ENCODE measurements at places on chromosomes 5 and 9.

DNA sequence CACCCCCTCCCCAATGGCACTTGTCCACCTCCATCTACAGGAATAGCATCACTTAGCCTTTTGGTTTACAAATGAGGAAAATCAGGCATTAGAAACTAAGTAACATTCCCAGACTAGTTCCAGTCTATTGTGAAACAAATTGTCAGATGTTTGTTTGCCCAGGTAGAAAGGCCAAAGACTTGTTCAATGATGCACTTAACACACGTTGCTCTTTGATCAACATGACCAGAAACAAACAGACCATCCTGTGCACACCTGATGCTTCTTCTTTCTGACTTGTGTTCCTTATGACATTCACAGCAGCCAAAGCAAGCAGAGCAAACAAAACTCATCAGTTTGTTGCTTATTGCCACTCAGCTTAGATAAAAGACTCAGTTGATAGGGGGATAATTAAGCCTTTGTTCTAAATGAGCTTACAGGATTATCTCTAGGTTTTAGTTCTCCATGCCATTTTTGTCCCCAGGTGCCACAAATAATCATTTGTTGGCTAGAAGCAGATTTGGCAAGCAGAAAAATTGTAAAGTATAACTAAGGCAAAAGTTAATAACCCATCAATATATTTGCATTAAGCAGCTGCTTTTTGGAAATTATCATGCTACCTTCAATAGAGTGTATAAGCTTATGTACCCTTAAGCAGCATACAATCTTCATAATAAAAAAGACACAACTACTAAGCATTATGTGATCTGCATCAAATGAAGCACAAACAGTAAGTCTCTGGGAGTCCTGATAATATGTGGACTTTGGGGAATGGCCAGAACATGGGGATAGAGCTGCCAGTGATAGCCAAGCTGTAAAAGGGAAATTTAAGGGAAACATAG lies 26.3 kb upstream of the FST start:
- no peak for DNase-seq

GRCh38 chr5:132026516-132027008 lies 15.1 kb upstream of the ACSL6 start:
- DNase-seq = no peak

GRCh38 chr9:81394881-81395675 lies 294.3 kb downstream of the TLE1 start:
- peak; percentile 30 for DNase-seq

GRCh38 chr5:112636751-112637150 lies 100.9 kb upstream of the APC start:
- DNase-seq = no peak

- DNase-seq = peak; percentile 3
Observed at GRCh38 chr5:175059687-175060211, 335.4 kb downstream of the MSX2 start.

DNA sequence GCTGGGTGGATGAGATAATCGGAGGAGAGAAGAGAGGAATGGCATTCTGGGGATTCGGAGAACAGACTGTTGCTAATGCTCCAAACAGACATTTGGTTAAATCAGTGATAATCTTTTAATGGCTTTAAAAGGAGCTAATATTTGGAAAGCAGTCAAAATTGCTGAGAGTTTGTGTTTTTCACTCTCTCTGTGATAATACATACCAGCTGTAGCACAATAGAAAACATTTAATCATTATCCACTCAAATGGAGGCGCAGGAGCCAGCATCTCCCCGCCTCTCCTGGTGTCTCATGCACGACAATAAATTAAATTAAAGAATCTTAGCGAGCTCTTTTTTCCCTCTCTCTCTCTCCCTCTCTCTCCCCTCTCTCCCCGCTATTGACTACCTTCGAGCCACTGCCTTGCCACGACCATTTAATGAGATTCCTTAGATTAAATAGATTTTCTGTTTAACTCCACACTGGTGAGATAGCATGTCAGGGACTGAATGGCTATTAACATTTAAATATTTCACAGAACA lies 268.6 kb upstream of the MVB12B start:
- DNase-seq = no peak

- peak; percentile 65 for DNase-seq
Observed at GRCh38 chr5:123753937-123754891, 242.2 kb downstream of the CSNK1G3 start.

DNA sequence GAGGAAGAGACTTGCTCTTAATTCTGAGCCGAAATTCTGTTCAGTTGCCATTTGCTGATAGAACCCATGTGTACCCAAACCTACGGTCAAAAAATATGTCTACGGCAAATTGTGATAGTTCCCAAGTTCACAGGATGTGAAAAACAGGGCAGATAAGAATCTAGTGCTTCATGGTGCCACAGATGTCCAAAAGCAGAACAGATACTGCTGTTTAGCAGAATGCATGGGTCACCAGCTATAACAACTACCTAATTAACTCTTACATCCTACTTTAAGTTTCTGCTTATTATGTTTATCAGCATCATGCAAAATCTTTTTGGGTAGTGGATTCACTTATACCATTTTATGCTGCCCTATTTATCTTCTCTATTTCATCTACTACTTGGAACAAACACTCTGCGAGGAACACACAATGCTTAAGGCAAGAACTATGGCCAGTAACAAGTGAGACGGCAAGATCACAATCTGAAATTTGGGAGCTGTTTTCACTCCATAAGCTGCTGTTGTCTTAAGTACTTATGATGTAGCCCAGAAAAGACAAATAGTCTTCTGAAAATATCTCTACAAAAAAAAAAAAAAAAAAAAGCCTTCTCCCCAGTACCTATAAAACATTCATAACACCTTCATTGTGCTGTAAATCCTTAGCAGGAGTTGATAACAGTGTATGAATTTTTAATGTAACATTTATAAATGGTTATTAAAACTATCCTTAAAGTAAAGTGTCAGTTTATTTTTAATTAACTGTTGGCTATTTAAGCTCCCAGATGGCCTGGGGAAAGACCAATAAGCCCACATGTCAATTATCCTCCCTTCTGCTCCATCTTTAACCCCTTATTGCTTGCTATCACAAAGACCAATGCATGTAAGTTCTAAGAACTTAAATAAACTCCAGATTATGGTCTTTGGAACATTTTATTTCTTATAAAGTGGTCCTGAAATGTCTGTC lies 232.3 kb downstream of the TLR4 start:
- DNase-seq = no peak

GRCh38 chr9:90921104-90921503 lies 119.5 kb downstream of the SYK start:
- DNase-seq = no peak

GRCh38 chr9:134698587-134699342 lies 57.2 kb downstream of the COL5A1 start:
- peak; percentile 68 for DNase-seq

- no peak for DNase-seq
Observed at GRCh38 chr5:143886651-143887638, 75.0 kb downstream of the HMHB1 start.

DNA sequence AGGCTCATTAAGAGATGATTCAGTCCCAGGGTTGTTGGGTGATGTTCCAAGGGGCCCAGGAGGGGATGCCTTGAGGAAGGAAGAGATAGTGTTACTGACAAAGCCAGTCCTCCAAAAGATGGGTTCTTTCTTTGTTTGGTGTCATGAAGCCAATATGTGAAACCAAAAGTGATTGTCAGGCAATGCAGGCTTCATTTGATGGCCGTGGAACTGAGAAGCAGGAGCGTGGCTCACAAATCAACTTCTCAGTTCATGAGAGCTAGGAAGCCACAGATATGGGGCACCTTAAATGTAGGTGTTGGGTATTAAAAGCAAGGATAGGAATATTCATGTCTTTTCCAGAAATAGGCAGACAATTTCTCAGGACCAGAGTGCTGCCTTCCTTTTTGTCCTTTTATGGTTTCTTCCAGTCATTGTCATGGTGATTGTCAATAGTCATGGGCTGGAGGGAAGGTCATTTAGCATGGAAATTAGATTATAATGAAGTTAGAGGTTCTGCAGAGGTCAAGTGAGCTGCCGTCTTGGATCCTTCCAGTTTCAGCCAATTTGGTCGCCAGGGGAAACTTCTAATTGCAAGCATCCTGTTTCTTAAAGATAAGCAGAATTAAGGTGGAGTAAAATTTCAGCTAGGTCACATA lies 393.0 kb downstream of the NTRK2 start:
- no peak for DNase-seq

DNA sequence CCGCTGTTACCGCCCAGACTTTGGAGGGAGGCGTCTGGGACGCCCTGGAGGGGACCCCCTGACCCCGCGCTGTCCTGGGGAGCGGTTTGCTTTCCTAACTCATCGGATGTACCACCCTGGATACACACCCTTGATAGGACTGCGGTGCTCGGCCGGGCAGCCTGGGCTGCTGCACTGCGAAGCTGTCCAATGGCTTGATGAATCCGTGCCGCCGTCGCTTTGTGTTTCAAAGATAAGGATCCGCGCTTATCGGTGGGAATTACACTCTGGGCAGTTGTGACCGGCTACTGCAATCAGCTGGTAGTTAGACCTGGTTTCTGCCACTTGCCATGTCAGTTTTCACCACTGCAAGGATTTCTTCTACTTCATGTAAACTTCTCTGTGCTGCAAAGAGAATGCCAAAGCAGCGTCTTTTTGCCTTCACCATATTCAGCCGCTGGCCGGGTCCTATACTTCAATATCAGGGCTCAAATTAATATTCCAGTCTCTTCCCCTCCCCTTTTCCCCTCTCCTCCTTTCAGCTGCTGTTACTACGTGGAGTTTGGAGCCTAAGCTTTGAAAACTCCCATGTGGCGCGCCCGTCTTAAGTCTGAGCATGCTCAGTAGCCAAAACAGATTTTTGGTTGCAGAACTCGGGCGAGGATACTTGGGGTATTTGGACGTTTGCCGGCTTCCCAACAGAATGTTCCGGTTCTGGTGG lies 727 bp downstream of the SMAD5 start:
- peak; percentile 69 for DNase-seq

DNA sequence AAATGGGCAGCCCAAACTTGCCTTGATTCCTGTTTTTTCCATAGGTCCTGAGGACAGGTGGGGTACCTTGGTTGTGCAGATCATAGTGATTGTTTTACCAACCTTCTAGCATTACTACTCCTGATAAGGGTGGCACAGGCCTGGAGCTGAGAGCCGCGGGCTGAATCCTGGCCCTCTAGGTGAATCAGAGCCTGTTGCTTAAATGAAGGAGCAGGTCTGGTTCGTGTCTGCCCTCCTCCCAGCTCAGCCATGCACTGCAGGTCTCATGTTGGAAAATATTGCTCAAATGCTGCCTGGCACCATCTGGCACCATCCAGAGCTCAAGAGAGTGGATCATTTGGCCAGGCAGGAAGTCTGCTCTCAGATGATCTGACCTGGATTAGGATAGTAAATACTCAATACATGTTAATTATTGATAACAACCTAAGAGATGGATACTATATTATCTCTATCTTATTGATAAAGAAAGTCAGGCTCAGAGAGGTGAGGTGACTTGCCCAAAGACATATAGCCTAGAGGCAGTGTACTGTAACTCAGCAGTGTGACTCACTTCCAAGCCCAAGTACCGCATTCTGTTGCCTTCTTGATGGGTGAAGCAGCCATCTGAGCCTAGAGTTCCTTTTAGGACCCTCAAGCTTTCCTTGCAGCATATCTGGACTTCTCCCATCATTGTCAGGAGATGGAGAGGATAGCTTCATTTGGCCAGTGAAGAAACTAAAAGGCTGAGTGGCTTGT lies 104.3 kb upstream of the PITX1 start:
- no peak for DNase-seq

DNA sequence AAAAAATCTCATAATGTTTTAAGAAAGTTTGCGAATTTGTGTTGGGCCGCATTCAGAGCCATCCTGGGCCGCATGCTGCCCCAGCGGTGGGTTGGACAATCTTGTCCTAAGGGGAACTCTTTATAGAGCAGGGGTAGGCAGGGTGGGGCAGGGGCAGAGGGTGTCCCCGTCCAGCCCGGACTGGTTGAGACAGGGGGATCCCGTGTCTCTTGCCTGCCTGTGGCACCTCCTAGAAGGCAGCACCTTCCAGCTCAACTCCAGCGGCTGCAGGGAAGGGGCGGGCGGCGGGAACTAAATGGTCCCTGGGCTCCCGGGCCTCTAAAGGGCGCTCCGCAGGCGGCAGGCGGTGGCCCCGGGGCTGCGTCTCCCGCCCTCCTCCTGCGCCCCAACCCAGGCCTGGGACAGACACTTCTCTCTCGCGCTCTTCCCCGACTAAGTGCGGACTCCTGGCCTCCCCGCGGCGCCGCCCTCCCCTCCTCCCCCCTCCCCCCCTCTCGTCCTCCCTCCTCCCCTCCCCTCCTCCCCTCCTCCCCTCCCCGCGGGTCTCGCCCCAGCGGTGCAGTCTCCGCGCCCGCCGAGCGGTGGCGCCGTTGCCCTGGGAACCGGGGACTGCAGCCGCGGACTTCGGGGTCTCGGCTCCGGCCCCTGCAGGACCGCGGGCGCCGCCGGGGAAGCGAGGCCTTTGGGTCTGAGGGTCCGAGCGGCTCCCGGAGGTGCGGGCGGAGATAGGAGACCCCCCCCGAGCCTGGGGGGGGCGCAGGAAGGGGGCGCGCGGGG lies 132.6 kb downstream of the MRPL36 start:
- peak; percentile 52 for DNase-seq

DNA sequence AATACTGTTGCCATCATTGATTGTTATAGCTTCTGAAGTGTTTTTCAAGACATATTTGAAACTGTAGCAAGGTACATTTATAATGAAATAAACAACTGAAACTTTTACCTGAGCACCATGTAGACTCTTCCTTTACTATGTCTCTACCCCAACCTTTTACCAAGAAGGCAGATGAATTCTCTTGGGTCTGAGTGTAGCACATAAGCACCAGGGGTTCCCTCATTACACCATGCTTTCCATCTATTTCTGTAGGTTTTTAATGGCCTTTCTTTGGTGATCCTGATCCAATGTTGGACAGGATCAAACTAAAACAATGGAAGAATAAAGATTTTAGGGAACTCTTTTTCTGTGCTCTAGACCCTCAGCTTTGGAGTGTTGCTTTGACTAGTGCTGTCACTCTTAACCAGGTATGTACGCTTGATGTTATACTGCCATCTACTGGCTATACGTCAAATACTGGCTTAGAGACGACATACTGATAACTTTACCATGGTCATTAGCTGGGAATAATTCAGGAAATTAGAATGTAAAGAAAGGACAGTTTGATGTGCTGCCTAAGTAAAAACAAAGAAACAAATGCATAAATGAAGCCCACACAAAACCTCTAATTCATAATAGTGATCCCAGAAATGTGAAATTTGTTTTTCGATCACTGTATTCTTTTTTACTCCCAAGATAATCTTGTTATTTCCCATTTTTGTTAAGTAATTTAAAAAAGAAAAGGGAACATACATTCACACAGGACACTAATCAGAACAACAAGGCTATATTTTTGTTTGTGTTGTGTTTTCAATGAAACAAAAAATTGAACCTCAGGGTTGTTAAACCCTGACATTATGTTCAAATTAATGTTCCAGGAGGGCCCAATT lies 30.7 kb downstream of the IFNW1 start:
- DNase-seq = peak; percentile 82

- no peak for DNase-seq
Observed at GRCh38 chr9:8437876-8438275, 638.3 kb upstream of the DMAC1 start.

GRCh38 chr9:23438299-23438907 lies 387.6 kb downstream of the ELAVL2 start:
- DNase-seq = no peak

All from SK-MEL-5 (cell line).